Esophagus muscularis mucosa (tissue), 4 donors: ENCODE measurements at places on chromosomes 5 and 9. TPM values are rescaled to one million over a fixed set of nuclear protein-coding genes. Genes with fewer than 3 reads are reported as not detected.

GABRA6 gene
- total RNA-seq: not detected

IL9 gene
- not detected for total RNA-seq

- H3K27ac ChIP-seq: peak overlapping the region; percentile 55
- no peaks in the 10 kb centered on the region for H3K27me3 ChIP-seq
- peaks cover 81% of the 10 kb centered on the region for H3K4me1 ChIP-seq
- H3K4me3 ChIP-seq: no peak overlapping the region
- DNase-seq: no peak
Observed at GRCh38 chr5:72129725-72130124, 22.4 kb downstream of the MAP1B start.

- H3K27ac ChIP-seq: no peak overlapping the region
- H3K36me3 ChIP-seq: no peaks in the 10 kb centered on the region
- DNase-seq: no peak
- H3K4me1 ChIP-seq: no peaks in the 10 kb centered on the region
- no peak overlapping the region for H3K4me3 ChIP-seq
Observed at GRCh38 chr5:141725891-141726290, 43.9 kb upstream of the ARAP3 start.

DNA sequence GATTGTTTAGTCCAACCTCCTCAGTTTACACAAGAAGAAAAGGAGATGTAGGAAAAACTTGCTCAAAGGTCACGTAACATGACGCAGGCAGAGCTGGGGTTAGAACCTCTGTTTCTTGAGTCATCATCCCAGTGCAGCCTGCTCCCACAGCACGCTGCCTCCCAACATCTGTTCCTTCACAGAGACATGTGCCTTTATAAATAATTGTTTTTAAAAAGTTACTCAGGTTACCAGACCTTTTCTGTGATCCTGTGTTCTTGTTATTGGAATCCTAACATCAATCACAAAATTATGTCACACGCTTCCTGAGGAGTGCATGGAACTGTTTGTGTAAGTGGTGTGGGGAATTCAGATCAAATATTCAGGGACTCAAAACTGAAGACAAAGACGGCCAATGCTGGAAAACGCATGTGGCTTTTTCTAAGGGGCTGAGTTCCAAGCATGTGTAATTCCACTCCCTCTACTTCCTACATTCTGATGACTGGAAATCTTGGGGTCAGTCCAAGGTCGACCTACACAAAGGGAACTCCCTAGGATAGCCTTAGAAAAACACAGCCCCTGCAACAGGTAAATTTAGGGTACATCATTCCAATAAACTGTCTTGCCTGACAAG, 184.3 kb downstream of the TSSK1B start:
- H3K27ac ChIP-seq: peak overlapping the region; percentile 71
- no peak for DNase-seq
- peaks cover 46% of the 10 kb centered on the region for H3K4me1 ChIP-seq
- no peaks in the 10 kb centered on the region for H3K27me3 ChIP-seq
- no peaks in the 10 kb centered on the region for H3K36me3 ChIP-seq

DNA sequence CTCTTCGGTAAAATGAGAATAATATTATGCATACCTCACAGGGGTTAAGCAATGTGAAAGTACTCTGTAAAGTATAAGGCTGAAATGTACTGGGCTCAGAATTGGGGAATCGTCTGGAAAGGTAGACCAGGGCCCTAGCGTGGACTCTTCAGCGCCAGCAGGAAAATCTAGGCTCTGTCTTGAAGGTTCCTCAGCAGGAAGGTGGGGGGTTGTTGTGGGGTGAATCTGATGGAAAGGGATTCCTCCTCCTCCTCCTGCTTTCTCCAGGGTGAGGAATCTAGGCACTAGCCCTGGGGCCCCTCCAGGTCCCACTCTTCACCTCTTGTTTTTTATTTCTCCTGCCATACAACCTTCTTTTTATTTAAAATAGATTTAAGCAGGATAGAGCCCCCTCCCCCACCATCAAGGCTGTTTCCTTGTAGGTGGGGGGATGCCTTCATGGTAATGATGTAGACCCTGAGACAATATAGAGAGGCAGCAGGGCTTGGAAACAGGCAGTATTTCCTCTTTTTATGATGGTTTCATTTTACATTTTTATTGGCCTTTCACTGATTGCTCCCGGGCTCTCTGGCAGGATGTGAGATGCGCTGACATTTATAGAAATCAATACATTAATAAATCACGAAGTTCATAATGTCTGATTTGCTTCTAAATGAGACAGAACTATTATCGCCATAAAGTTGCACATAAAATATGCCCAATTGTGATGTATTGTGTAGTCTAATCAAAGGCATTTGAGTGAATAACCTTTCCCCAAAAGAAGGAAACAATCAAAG, 78.9 kb upstream of the GABRP start:
- no peak for DNase-seq
- no peak overlapping the region for H3K27ac ChIP-seq
- H3K36me3 ChIP-seq: no peaks in the 10 kb centered on the region
- H3K4me1 ChIP-seq: no peaks in the 10 kb centered on the region
- no peak overlapping the region for H3K4me3 ChIP-seq
